ENCODE measurements at places on chromosomes 2 and 18.

- DNase-seq: no peak
Measured at GRCh38 chr2:45233301-45233700, 224.0 kb upstream of the SIX2 start.

- no peak for DNase-seq
Measured at GRCh38 chr2:159650574-159650973, 34.2 kb upstream of the BAZ2B start.

- DNase-seq: no peak
Measured at GRCh38 chr2:142757111-142757510, 120.4 kb upstream of the KYNU start.

DNA sequence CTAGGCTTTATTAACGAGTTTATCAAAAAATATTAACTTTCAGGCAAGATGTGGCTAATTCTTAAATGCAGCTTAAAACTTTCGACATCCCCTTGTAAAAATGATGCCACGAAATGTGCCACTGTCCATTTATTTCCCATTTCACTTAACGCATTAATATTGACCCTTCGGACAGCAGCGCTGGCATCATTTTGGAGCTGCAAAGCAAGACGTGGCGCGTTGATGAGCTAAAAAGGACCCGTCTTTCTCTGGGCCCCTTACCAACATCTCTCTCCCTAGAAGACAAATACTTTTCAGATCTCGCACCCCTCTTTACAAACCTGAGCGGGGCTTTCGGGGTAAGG, 367.9 kb downstream of the MTX2 start:
- no peak for DNase-seq

DNA sequence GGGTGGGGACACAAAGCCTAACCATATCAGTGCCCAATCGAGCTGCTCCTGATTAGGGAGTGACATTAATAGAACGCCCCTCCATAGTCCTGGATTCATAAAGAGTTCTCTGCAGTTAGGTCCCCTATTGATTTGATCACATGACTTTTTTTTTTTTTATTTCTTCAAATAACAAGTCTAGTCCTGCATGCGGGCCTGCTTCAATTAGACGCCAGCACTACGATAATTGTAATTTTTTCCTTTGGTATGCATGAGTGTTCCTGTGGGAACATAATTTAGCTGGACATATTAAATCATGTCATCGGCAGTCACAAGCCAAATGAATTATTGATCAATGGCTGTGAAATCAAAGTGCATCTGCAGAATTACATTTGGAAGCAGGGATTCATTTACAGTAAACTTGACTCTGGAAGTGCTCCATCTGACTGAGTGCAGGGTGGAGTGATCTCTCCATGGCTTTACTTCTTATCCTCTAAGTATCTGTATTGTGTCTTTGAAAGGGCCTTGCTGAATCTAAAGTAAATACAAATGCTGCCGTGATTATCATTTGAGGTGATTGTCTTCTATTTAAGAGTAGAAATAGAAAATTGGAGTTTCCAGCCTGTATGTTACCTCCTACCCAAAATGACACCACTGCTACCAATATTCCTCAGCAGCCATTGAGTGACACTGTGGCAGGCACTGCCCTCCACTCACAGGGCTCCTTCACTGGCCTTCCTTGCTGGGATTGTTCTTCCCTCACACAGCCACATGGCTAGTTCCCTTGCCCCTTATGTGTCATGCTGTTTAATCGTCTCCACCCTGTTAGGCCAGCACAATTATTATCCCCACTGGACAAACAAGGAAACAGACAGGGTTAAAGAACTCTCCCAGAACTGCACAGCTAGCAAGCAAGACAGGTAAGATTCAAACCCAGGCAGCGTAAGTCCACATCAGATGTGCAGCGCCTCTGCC, 337.4 kb upstream of the ID2 start:
- DNase-seq: no peak

- no peak for DNase-seq
Measured at GRCh38 chr2:70656421-70657010, 102.9 kb upstream of the TGFA start.
